ENCODE measurements at places on chromosomes 2 and 18.
A peak's percentile ranks its signal among the peaks of the same experiment; 100 is the strongest.

DNA sequence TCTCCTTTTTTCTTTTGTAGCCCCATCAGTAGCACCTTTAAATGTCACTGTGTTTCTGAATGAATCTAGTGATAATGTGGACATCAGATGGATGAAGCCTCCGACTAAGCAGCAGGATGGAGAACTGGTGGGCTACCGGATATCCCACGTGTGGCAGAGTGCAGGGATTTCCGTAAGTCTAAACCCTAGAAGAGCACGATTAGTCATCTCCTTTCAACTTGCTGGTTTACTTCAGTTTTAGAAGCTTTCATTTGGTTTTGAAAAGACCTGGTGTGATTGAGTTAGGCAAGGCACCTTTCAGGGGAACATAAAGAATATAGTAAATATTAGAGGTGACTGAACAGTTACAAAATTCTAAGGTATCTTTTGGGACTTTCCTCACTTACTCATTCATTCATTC lies 72.2 kb upstream of the TMEM87B start:
- no peak for DNase-seq

- DNase-seq = no peak
Observed at GRCh38 chr2:156323754-156324153, 8.8 kb downstream of the NR4A2 start.

- DNase-seq = no peak
Observed at GRCh38 chr2:173981520-173981919, 16.3 kb upstream of the SP3 start.

GRCh38 chr2:126707191-126707590 lies 51.2 kb downstream of the GYPC start:
- no peak for DNase-seq

DNA sequence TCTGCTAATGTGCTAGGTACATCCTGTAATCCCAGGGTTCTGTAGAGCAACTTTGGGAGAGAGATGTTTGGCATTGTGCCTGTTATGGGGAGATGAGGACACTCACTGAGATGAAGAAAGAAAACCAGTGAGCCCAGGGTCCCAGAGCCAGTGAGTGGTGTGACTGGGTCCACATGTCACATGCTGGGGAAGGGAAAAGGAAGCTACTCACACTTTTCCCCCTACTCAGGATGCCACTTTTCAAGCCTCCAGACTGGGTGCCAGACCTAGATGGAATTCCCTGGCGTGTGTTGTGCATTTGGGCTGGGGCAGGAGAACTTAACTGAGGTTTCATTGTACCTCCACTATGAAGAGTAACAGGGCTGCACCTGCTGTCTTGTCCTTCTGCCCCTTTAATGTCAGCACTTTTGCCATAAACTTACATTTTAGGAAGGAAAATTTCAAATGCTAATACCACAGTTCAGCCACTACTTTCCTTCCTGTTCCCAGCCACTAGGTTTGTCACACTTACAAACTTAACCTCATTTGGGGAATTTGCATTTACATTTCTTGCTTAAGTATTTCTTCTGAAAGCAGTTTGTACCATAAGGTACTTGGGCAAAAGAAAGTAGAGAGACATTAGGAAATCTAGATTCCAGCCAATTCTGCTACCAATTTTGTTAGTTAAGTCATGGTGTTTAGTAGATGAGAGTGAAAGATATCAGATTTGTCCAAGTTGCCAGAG lies 10.2 kb downstream of the INSIG2 start:
- DNase-seq = no peak

- no peak for DNase-seq
Observed at GRCh38 chr2:54187331-54187730, 68.7 kb downstream of the TSPYL6 start.

GRCh38 chr18:26689226-26689879 lies 141.0 kb upstream of the KCTD1 start:
- DNase-seq = no peak

GRCh38 chr2:37915773-37916172 lies 9.3 kb upstream of the RMDN2 start:
- DNase-seq = no peak

DNA sequence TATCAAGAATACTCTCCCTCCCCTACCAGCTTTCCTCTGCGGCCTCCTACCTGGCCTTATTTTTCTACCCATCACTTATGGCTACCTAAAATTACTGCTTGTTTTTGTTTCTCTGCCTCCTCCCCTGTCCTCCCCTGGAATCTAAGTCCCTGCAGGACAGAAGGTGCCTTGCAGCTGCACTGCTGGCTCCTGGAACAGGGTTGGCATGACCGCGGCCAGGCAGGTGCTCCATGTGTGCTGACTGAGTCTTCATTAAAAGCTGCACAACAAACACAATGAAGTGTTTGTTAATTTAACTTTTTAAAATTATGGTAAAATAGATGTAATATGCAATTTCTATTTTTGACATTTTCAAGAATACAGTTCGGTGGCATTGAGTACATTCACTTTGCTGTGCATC lies 171.9 kb upstream of the FHL2 start:
- DNase-seq = no peak

DNA sequence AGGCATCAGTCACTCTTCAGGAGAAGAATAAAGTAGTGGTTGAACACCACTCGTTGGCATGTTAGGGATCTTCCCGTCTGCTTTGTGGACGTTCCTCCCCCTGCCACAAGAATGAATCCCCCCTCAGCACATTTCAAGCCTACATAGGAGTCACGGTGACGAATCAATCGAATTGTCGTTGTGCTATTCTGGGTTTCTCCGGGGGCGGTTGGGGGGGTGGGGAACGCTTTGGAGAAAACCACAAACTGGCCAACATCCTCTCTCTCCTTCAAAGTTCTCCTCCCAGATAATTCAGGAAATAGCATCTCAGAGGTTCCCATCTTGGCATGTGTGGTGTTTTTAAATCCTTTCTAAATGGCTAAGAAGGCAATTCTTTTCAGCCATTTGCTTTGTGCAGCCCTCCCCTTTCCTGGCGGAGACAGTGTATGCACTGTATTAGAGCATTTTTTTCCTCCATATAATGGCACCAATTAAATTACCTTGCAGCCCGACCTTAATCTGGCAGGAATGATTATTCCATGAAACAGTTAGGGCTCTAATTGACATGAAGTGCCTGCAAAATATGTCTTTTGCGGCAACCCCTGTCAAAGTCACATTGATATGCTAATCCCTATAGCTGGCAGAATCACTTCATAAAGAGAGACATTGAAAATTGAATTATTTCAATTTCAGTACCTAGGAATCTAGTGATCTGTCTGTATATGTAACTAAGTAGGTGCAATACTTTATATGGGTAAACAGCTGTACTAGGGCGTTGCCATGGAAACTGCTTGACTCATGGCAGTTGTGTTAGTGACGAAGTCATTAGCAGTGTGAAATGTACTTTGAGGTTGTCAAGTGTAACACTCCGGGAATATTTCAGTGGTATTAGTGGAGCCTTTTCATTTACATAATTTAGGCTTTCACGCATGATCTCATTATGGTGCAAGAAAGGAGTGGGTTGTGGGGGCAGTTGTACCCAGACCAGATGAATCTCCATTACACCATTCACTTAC lies 323.4 kb upstream of the SLC14A2 start:
- no peak for DNase-seq

DNA sequence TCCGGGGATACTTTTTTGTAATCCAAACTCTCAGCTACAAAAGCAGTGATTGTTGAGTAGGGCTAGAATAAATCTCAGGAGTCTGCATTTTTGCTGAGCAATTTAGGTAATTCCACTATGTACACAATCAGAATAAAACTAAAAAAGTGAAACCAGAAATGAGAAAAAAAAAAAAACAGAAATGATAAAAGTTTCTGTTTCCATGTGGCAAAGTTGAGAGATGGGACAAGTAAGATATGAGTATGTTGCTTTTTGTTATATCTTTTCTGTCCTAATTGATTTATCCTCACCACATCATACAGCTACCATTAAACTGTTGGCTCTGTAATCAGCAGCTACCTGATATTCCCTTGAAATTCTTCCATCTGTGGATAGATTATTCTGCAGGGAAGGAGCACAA lies 92.7 kb downstream of the VWC2L start:
- DNase-seq = no peak

DNA sequence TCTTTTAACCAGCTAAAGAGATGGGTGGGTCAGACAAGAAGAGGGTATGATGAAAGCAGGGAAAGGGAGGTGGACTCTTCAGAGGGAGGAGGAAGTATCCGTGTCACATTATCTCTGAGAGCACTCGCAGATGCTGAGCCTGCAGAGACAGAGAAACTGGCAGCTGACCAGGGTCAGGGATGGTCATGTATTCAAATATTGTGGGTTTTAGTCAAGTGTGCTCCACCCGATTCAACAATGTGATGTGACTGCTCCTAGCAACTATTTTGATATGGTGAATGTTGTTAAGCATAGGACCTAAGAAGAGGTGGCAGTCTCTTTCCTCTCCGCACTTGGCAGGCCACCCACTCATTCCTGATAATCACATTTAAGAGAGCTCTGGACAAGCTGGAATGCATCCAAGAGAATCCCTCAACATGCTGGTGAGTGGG lies 1.3 kb upstream of the CLIP4 start:
- peak; percentile 57 for DNase-seq

DNA sequence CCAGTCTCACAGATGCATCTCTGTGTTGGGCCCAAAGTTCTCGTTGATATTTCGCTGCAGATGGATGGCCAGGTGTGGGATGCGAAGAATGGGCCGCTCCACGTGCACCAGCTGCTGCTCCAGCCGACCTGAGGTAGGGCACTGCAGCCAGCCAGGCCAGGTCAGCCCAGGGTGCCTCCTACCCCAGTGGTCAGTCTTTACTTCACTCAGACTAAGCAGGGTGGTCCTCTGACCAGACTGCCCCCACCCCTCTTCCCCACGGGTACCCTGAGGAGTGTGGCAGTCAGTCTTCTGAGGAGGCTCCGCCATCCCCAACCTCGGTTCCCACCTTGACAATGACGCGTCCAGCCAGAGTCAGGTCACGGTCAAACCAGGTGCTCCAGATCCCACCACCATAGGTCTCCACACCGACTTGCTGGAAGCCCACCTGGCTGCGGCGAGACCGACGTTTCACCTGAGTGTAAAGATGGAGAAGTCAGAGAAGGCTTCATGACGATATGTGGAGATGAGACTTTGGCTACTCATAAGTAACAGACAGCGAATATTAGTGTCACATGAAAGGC lies 1.7 kb downstream of the DNPEP start:
- no peak for DNase-seq

GRCh38 chr2:119625226-119625625 lies 53.8 kb upstream of the TMEM177 start:
- no peak for DNase-seq

GRCh38 chr2:16334886-16335603 lies 330.6 kb downstream of the CYRIA start:
- DNase-seq = no peak

DNA sequence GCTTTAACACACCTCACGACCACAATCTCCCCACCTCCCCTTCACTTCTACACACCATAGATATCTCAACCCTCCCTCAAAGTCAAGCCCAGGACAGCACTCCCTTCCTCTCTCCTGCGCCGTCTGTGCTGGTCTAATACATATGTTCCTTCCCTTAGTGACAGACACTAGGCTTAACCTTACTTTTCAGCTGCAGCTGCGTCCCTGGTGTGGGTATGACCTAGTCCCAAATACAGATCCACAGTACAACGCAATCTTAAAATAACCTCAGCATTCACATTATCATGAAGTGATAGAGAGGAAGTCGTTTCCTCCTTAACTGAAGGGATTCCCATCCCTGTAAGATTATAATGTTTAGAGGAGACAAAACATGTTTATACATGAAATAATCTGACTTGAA lies 192.7 kb upstream of the TANK start:
- DNase-seq = no peak

GRCh38 chr18:48553236-48553635 lies 14.4 kb downstream of the CTIF start:
- no peak for DNase-seq

DNA sequence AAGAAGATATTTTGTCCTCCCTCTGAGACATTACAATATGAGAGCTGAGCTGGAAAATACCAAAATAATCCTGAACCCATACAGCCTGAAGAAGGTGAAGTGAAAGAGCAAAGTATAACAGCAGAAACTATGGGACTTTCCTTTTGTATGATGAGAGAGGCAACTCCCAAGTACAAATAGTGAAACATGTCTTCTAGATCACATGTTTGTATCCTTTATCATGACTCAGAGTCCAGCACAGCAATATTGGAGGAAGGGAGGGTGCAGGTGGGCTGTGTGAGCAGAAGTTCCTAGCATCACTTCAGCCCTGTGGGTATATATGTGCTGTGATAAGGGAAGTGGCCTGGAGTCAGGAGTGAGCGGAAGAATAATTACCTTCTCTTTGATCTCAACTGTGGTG lies 265.6 kb upstream of the NRXN1 start:
- DNase-seq = no peak

GRCh38 chr2:44940049-44940494 lies 1.4 kb upstream of the SIX3 start:
- no peak for DNase-seq

- no peak for DNase-seq
Observed at GRCh38 chr18:41974796-41975201, 19.8 kb downstream of the PIK3C3 start.

DNA sequence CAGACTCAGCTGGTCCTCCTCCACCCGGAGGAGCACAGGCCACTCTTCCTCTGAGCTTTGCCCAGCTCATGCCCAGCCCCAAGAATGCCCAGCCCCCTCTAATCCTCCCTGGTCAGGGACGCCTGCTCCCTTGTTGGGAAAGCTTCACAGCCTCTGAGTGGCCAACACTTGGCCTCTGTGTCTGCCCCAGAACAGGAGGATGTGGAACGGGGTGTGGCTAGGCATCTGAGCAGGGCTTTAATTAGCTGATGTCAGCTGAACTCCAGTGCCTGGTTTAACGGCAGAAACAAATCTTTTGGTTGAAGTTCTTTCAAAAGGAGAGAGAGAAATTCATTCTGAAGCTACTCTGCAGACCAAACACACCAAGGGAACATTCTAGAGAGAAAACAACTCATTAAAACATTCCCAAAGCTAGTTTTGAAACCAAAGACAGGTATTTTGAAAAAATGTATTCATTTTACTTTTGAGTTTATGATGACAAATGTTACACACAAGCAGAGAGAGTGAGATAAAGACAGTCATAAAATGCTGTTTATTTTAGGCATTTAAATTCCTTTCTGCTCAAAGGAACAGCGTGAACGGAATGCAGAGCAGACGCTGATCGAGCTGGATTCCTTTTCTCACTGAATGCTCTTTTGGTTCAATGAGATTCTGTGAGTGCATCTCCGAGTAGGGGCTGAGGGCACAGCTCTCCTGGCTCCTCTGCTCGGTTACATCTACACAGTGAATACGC lies 63.8 kb downstream of the RTP5 start:
- no peak for DNase-seq

DNA sequence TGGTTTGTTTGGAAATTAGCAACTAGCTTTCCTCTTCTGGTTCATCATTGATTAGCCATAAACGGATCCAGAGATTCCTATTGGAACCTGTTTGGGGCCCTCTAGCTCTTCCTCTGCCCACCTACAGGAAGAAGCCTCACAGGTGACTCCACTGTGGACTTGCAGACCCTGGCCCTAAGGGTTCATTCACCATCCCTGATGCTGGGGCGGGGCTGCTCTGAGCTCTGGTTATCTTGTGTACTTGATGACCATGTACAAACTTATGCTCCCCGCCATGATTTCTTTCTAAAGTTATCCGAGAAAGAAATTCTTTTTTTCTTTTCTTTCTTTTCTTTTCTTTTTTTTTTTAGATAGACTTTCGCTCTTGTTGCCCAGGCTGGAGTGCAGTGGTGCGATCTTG lies 33.9 kb upstream of the INHBB start:
- no peak for DNase-seq

- DNase-seq = peak; percentile 57
Observed at GRCh38 chr2:64522843-64523428, 1.2 kb upstream of the AFTPH start.
